ENCODE measurements at places on chromosomes 16 and 17.

DNA sequence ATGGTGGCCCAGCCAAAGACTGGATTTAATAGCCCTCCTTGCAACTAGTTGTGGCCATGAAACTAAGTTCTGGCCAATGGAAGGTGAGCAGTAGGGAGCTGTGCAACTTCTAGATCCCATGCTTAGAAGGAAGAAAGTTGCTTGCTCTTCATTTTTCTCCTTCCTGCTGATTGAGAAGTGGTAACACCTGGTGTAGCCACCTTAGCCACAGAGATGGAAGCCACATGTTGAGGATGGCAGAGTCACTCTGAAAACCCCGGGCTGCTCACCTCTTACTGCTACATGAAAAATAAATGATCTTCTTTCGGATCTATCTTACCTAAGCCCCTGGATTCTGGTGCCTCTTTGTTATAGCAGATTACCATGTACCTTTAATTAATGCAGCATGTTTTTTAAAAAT lies 10.3 kb upstream of the ATP5MC1 start:
- no peak for DNase-seq

DNA sequence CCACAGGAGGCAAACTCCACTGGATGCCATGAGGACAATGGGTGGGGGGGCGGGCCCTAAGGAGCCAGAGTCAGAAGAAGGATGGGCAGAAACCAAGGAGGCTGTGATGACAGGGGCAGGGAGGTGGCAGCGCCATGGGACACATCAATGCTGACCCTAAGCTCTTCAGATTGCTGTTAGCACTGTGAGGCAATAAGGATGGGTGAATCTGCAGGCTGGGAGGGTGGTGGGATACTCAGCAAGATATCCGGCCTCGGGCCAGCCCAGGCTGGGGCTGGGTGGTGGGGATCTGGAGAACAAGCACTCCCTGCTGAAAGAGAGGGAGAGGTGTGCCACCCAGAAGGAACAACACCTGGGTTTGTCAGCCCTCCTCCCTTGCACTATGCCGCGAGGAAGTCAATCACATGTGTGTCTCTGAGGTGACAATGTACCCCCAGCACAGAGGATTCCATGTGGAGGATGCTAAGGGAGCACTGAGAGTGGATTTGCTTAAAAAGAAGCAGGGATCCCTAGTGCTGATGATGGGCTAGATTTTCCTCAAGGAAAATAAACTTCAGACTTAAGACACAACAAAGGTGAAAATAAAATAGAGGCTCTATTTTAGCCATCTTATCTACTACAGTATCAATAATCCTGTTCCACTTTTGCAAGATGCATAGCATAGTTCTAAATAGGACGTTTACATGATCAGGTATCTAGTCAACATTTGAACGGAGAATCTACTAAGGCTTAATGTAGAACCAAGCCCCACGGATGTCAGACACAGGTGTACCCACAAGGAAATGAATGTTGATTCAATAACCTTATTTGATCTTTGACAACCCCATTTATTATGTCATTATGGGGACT lies 22.6 kb downstream of the SMPD3 start:
- DNase-seq = no peak

DNA sequence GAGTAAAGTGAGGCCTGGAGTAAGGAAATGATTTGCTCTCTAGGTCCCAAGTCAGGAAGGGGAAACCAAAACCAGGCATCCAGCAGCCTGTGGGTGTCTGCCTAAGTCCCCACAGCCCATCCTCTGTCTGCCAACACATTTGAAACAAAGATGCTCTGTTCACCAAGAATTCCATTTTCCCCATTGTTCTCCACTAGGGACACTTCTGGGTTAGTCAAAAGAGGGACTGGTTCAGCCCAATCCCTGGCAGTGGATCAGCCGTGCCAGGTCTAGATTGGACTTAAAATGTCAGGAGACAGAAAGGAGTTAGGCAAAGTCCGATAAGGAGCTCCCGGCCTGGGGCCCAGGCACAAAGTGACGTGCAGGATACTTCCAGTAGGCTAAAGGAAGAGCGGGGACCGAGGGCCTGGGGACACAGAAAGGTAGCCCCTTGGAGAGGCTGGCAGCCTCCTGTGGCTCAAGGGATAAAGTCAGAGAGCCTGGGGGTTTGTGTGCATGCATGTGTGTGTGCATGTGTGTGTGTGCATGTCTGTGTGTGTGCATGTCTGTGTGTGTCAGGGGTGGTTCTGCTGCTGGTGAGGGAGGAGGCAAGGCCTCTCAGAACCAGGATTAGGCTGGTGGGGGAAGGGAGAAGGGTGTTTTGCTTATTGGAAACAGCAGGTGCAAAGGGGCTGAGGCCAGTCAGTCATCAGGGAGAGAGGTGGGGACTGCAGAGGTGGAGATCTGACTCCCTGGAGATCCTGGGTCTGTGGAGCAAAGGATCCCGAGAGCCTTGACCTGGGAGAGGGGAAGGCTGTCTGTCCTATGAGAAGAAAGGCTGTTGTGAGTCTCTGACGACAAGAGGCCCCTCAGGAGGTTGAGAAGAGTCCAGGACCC lies 41.7 kb upstream of the IL34 start:
- DNase-seq = no peak

- DNase-seq = no peak
Measured at GRCh38 chr16:54031107-54031760, 255.4 kb downstream of the IRX3 start.

- DNase-seq = no peak
Measured at GRCh38 chr16:48014349-48015135, 141.3 kb downstream of the ABCC12 start.

DNA sequence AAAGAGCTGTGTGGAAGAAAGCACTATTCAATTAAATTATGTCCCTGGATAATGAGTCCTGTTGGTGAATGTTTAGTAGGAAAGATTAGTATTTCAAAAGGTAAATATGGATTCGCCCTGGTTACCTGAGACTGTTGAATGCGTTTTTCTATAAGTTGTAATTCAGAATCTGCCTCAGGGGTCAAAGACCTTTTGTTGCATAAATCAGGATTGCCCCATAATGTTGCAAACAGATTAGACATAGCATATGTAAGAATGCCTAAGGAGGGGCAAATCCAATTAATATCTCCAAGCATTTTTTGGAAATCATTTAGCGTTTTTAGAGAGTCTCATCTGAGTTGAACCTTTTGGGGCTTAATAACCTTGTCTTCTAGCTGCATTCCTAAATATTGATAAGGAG lies 70.1 kb upstream of the ARL4D start:
- DNase-seq = no peak

GRCh38 chr17:77726549-77727006 lies 231.9 kb upstream of the TNRC6C start:
- no peak for DNase-seq

- DNase-seq = no peak
Measured at GRCh38 chr17:58335061-58335731, 6.6 kb upstream of the TSPOAP1 start.

DNA sequence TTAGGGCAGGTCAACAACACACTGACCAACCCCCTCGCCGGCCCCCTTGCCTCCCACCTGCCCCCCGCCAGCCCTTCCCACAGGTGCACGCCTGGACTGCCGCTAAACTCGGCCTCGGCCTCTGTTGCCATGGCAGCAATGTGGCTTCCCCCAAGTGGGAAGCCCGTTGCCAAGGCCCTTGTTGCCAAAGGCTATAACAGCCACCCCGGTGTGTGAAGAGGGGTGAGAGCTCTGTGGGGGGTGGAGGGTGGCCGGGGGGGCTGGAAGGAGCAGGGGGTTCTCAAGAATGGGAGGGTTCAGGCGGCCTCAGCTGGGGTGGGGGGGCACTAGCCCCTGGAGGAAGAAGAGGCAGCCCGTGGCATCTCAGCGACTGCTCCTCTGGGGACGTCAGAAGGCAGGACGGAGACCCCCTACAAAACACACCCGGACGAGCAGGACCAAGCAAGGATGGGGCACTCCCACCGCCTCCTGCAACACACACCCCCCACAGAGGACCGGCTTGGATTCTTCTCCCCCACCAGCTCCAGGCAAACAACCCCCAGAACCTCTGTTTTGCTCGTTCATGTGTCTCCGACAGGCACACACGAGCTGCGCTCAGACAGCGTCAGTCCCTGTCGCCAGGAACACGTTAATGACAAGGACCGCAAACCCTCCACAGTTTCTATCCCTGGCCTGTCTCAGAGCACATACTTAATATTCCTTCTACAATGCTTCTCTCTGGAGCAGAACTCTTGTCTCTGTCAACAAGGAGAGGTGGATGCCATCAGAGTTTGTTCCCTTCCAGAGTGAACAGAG lies 55.7 kb downstream of the ABR start:
- no peak for DNase-seq

DNA sequence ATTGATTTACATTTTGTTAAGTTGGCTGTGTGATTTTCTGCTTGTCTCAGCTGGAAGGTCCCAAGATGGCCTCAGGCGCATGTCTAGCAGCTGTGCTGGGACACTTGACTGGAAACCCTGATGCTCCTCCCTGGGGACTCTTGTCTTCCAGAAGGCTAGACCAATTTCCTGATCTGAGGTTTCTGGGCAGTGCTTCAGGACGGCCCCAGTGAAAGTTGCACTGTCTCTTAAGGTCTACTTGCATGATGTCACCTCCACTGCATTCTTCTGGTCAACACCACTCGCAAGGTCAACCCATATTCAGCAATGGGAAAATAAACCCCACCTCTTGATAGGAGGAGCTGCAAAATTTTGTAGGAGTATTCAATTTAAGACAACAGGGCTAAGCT lies 116.0 kb downstream of the SALL1 start:
- no peak for DNase-seq

GRCh38 chr17:49993423-49994060 lies 1.5 kb downstream of the DLX3 start:
- DNase-seq = peak; percentile 35

Data from mucosa of descending colon (tissue), 3 donors.